Nucleus accumbens (tissue), 56 donors: ENCODE measurements at places on chromosomes 2 and 18.

DNA sequence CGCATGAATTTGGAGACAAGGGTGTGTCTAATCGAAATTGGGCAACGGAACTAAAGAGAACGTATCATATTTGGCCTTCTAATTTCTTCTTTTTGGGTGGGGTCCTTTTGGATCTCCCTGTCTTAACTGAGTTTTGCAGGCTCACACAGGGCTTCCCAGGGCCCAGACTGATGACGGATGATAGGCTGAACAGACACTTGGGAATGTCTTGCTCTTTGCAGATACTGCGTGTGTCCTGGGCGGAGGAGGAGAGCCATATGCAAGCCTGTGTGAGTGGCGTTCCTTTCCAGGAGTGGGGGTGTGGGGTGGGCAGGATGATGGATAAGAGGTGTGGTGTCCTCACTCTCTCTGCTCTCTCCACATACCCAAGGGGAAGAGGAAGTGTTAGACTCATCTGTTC, 40.1 kb downstream of the TNP1 start:
- DNase-seq = no peak

DNA sequence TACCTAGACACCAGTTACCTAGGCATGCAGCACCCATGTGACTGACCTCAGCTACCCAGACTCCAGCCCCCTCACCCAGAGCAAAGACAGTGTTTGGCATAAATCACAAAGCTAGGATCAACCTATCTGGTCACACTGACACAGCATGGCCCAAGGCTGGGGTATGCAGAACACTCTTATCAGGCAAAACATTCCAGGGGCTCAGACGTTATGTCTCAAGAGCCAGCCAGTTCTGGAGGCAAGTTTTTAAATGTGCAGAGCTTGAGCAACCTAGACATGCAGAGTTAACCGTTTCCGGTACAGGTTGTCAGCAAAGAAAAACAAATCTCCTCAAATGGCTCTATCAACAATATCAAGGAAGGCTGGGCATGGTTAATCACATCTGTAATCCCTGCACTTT, 92.8 kb downstream of the AP1S3 start:
- no peak for DNase-seq

- DNase-seq = no peak
Observed at GRCh38 chr18:46283895-46284295, 179.7 kb downstream of the HAUS1 start.

GRCh38 chr18:45724601-45725000, 620 bp downstream of the SLC14A1 start:
- DNase-seq = no peak

DNA sequence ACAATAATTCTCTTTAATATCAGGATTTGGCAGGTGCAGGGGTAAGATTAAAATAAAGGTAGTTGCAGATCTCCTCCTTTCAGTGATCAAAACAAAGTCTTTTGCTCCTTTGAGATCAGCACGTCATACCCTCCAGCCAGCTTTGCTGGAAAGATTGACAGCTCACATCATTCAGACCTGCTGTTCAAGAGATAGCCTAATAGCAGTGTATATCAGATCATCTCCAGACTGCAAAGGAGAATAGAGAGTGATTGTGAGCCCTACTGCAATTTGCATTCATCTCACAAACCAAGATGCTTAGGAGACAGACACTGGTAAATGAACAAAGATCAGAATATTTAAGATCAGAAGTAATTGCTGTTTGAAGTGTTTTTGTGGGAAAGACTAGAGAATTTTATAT, 135.8 kb upstream of the DSEL start:
- DNase-seq = no peak

GRCh38 chr2:11203480-11203879, 48.2 kb downstream of the SLC66A3 start:
- no peak for DNase-seq

DNA sequence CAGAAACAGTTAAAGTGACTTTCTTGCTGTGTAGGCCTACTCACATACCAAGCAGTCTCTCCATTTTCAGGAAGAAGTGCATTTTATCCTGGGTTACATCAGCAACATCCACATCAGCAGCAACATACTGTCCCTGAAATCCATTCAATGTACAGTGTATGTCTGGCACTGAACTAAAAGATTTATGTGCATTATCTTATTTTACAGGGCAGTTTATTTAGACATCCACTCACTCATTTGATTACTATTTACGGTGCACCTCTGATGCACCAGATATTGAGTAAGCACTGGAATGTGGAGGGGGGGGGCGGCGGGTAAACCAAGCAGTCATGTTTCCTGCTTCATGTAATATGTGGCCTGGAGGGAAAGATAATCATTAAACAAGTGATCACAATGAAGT, 1128.2 kb downstream of the BCL11A start:
- no peak for DNase-seq

GRCh38 chr2:218878486-218878885, 2.2 kb upstream of the WNT10A start:
- no peak for DNase-seq

DNA sequence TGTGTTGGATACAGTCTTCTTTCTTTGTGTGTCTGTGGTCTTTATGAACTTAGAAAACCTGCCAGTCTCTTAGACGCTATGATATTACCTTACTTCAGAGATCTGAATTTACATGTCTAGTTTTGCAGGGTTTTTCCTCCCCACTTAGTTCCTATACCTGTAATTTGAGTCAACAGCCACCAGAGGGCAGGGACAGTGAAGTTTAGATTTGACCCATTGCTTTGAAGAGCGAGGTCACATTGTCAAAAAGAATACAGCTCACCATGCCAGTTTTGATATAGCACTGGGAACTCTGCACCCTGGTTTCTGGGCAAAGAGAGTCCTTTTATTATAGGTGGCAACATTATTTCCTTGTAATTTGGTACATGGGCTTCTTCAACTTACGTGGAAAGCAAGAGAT, 102.3 kb downstream of the MAPK4 start:
- DNase-seq = no peak

DNA sequence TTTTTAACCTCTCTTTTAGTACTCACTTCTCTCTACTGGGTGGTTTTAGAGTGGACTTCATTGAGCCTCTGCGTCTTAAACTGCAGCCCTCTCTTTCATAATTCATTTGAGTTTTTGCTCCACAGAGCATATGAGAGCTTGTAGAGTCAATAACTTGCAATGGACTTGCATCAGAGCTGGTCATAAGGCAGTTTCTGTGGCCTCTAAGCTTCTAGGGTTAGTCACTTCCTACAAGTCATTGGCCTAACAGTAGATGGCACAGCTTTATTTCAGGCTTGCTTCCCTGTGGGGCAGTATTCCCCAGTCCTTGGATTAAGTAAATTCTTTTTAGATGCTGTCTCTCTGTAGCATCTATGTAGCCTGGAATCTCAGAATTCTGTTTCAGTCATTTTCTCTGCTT, 1435.7 kb downstream of the LRP1B start:
- DNase-seq = no peak

GRCh38 chr2:112665113-112665780, 19.5 kb downstream of the SLC20A1 start:
- no peak for DNase-seq

DNA sequence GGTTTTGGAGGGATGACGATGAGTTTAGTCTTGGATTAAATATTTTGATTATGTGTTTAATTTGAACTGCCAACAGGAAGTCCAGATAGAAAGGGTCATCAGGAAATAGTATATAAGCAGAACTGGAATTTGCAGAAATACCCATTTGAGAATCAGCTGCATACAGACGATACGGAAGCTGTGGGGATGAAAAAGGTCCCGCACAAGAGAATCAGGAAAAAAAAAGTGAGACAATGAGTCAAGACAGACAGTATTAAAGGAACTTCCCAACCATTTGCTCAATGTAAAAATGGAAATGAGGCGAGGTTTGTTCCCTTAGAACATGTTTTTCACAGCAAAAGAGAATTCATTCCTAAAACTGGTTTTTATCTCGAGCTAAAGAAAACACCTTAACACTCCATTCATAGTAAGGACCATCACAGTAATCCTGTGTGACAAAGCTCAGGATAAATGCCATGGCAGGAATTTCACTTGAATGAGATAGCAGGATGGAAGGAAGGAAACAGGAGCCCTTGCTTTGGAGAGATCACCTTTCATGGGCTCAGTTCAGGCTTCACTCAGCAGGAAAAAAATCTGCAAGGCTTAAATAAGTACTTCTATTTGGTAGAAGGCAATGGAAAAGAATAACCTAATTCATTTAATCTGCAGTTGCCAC, 29.3 kb downstream of the BCL2 start:
- no peak for DNase-seq

DNA sequence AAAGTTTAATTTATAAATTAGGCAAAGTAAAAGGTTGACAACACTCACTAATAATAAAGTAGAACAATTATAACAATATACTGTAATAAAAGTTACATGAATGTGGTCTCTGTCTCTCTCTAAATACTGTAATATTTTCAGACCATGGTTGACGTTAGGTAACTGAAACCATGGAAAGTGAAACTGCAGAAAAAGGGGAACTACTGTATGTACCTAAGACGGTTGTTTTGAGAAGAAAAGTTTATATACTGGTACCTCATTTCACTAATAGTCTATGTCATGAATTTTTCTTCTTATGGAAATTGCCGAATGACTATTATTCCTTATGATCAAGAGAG, 166.7 kb upstream of the ZNF521 start:
- DNase-seq = no peak

GRCh38 chr2:137724912-137725311, 239.4 kb upstream of the HNMT start:
- no peak for DNase-seq

GRCh38 chr2:233430081-233430480, 75.8 kb downstream of the DGKD start:
- DNase-seq = no peak

DNA sequence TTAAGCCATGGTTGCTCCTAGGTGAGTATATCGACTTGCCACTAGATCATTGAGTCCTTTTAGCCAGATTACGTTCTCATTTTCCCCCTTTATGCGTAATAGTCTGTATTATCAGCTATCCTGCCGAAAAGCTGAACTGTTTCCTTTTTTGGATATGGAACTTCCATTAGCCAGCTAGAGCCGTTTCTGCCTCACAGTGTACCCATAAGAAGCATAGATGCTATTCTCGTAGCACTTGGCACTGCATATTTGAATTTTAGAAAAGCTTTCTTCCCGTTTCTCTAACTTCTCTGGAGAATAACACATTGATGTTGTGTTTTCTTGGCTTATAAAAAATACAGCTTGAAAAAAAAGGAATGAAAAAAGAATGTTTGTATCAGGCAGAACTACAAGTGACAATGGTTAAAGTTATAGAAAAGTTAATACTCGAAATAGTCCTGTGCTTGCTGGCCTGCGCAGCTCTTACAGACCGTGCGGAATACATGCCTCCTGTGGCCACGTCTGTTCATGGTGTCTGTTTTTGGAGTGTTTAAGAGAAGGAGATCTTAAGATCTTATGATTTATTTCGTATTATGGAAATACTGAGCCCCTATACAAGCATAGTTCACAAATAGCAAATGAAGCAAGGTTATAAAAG, 710 bp downstream of the DUSP19 start:
- DNase-seq = no peak

GRCh38 chr2:34949316-34949715, 1350.2 kb upstream of the FAM98A start:
- no peak for DNase-seq

GRCh38 chr2:176096986-176097819, 2.4 kb upstream of the HOXD12 start:
- DNase-seq = no peak

- DNase-seq = no peak
Observed at GRCh38 chr2:158240975-158241374, 139.3 kb downstream of the UPP2 start.

DNA sequence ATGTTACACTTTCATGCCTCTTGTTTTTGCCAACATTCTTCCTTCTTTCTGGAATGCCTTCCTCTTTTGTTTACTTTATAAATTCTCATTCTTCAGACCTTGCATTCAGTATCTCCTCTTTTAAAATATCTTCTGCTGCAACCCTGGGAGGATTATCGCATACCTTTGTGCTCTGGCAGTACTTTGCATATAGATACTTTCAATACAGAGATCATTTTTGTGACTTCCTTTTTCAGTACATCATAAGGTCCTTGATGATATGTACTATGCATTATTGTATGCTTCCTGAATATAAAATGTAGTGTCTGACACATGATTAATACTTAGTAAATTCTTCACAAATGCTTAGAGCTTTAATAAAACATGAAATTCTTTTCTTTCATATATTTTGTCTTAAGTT, 538.7 kb downstream of the TRIB2 start:
- no peak for DNase-seq
